Dermis blood vessel endothelial cell (primary cell): ENCODE measurements at places on chromosomes 11 and 22. TPM values are rescaled to one million over a fixed set of nuclear protein-coding genes. Genes with fewer than 3 reads are reported as not detected.

DNA sequence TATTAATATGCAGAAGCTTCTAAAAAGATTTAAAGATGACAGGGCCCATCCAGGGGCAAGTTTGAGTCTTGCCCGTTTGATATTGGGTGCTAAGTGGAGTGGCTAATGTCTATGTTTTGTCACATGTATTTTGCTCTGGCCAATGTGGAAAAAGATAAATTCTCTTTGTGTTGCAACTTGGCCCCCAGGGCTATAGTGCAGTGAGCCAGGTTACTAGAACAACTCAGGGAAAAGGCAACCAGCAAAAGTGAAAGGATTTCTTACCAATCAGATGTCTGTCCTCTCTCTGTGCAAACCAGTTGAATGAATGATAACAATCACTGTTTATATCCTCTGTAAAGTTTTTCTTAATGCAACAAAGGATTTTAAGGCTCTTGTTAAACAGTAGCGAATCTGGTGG lies 4.6 kb upstream of the CLNS1A start:
- DNase-seq, result no peak

- DNase-seq, result peak; percentile 35
These were observed 463 bp downstream of the RAD9A start for GRCh38 chr11:67392183-67392715.

The PDGFD gene
- 22.1 and 34.9 TPM in 2 replicates for total RNA-seq

- DNase-seq, result no peak
These were observed 272.0 kb upstream of the SESN3 start for GRCh38 chr11:95503047-95503446.

DNA sequence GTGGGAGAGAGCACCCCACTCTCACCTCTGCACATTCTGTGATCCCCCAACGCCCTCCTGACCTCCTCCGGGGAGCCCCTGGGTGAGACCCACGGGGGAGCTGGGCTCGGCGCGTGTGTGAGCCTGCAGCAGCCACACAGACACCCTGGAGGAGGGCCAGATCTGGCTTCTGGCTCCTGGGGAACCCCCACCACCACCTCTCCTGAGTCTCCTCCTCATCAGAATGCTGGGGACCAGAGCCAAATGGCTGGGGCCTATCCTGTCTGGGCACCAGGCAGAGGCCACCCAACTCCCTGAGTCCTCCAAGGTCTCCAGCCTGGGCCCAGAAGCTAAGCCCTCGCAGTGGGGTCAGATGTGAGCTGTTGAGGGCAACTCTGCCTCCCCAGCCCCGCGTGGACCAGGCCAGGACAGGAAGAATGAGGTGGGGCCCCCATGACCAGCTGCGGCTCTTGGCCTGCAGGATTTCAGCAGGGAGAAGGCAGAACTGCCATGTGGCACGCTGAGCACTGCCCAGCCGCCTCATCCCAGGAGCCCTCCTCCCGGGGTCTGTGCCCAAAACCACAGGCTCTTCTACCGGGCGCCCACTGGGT lies 5.5 kb upstream of the PIM3 start:
- DNase-seq, result no peak

DNA sequence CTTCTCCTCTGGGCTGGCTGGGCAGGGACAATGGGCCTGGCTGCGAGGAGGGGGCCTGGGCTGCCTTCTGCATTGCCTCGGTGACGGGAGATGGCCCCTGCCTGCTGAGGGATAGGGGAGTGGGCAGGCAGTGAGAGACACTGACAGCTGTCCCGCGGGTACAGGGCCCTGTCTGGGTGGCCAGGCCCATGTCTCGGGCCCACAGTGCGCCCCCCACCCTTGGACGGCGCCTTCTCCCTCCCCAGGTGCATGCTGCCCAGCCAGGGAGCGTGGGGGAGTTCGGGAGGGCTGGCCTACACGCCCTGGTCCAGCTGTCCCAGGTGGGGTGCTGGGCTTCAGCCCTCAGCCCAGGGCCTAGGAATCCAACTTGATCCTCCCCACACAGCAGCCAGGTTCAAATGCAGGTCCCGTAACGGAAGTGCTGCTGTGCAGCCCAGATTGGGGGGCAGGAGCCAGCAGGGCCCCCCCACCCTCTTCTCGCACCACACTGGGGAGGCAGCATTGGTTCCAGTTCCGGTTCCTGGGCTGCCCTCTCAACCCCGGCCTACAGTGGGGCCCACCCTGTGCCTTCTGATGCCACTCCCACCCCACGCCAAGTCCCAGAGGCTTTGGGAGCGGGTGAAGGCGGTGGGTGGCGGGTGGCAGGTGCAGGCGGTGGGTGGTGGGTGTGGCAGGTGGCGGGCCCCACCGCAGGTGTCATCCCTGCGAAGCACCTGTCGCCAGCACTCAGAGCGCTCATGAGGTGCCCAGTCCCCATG lies 7.3 kb upstream of the TSSC4 start:
- DNase-seq, result no peak

GRCh38 chr11:108836541-108836940 lies 171.7 kb downstream of the DDX10 start:
- no peak for DNase-seq

DNA sequence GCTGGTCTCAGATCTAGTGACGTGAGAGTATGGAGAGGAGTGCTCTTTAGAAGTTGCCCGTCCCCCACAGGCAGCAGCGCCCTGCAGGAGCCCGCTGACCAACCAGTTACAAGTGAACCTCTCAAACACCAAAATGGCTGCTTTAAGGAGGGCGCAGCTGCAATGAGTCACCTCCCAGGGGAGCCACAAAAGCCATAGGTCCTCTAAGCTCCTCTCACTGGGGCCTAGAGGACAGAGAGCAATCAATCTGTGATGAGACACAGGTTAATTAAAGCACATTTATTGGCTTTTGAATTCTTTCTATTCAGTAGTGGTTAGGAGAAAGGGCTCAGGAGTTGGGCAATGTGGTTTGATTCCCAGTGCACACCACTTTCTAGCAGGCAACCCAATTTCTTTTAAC lies 15.5 kb upstream of the RAPSN start:
- no peak for DNase-seq

- no peak for DNase-seq
These were observed 7.5 kb upstream of the NAALADL1 start for GRCh38 chr11:65065851-65066250.

GRCh38 chr11:56846631-56847576 lies 98.4 kb upstream of the OR9G4 start:
- no peak for DNase-seq

The KCNQ1OT1 gene
- 0.70 and 1.5 TPM in 2 replicates for total RNA-seq

- DNase-seq, result no peak
These were observed 1163.0 kb downstream of the FAM181B start for GRCh38 chr11:81570669-81571068.

- peak; percentile 58 for DNase-seq
These were observed 759 bp downstream of the CPT1A start for GRCh38 chr11:68840661-68841653.

GRCh38 chr11:73597956-73598718 lies at the start of gene FAM168A:
Gene FAM168A, minus strand, starts transcription at chr11:73598112. Its CDS starts 129,638 bp downstream, at chr11:73468474.
- peak; percentile 96 for DNase-seq

DNA sequence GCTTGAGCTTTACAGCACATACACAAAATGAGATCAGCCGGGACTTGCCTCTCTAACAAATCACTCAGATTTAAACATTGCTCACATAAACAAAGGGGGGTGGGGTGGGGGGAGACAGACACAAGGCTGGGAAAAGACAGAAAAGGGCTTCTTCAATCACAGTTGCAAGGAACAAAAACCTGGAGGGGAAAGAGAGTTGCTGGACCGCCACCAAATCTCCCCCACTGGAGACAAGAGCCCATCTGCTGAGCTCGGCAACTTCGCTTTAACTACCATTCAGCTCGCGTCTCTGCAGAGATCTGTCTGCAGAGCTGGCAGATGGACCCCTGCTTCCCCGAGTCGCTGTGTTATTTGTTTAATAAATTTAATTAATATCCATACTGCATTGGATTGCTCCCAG lies 165.0 kb downstream of the RCN1 start:
- no peak for DNase-seq

- DNase-seq, result no peak
These were observed 34.4 kb downstream of the ME3 start for GRCh38 chr11:86637988-86638387.

GRCh38 chr11:112377946-112378345 lies 117.3 kb upstream of the PLET1 start:
- DNase-seq, result no peak

- no peak for DNase-seq
These were observed 209.9 kb upstream of the NCAM1 start for GRCh38 chr11:112751329-112751728.

DNA sequence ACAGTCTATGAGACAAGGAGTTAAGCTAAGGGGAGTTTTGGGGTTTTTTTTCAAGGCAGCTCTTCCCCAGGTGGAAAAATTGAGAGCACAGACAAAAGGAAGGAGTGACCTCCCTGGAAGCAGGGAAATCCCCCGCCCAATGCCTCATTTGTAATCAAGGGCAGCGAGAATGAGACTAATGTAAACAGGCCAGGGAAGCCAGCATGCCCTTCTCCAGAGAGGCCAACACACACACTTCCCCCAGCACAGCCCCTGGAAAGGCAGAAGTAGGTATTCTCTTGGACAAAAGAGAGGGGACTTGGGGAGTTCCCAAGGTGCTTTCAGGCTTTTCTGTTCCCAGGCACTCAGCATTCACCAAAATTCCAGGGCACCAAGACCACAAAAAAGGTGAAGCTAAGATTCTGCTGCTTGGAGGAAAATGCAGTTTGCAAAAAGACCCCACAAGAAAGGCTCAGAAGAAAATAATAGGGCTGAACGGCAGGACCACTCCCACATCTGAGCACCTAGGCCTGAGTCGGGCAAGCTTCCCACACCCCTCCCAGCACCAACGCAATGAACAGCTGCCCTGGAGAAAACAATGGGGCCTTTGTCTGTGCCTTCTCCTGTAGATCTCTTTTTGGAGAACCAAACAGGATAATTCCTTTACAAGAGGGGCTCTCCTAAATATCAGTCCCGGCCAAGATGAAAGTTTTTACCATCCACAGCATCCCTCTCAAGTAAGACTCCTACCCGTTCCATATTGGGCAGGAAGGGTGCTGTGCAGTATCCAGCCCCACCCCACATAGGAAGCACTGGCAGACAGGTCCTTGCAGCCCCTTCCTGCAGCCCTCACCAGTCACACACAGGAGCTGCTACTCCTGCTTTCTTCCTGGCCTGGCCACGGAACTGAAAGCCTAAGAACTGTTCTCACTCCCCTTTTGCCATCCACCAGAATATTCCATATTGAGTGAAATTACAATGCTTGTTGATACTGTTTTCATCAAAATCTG lies 70.7 kb upstream of the AKIP1 start:
- peak; percentile 89 for DNase-seq

The SPTBN2 gene
- total RNA-seq, result 36.8 and 50.4 TPM in 2 replicates

DNA sequence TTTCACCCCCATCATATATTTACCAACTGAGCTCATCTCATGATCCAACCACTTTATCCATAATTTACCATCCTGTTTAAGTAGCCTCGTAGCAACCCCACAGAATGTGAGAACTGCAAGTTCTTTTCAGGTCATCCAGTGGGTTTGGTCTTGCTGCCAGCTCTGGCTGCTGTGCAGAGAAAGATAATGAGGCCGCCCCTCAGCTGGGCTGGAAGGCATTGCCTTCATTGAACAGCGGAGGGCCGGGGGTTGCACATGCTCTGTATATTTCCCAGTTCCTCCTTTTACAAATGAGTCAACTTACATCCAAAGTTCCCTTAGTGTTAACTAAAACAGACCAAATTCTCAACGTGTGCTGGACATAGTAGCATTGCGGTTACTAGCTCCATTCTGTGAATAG lies 96.7 kb downstream of the SYN3 start:
- no peak for DNase-seq

DNA sequence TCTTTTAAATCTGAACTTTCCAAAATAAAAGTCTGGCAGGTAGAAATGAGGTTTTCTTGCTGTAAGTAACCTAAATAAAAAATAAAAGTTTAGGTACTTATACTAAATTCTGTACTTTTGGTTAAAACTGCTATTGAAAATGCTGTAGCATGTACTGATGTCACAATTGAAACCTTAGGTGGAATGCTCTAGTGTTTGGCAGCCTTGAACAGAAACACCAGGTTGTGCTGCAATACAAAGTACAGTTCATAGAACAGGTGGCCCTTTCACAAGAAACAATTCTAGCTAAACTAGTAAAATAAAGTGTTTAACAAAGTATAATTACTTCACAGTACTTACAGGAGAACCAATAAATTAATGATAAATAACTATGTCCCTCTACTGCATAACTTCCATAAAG lies 25.1 kb downstream of the NPAT start:
- DNase-seq, result no peak

The ART1 gene
- total RNA-seq, result not detected in 2 replicates

The UCP2 gene
- 2.6 and 22.3 TPM in 2 replicates for total RNA-seq

DNA sequence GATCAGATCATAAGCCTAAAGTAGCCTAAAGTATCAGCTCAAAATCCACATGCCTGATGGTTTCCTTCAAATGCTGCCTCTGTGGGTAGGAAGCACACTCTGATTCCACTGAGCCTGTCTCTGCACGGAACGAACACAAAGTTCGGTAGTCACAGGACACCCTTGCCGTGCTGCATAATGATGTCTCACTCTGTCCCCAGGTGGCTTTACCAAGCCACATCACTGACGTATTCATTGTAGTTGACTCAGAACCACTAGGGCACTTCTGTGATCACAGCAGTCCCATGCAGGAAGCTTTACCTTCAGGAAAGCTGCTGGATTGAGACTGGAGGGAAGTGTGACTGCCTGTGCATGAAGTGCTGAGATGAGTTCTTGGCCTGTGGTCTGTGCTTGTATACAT lies 147.7 kb downstream of the ATXN10 start:
- no peak for DNase-seq

GRCh38 chr11:107446822-107447431 lies 10.7 kb downstream of the CWF19L2 start:
- DNase-seq, result no peak

GRCh38 chr11:131893103-131893890 lies 522.9 kb downstream of the NTM start:
- no peak for DNase-seq

- no peak for DNase-seq
These were observed 204.2 kb upstream of the MTNR1B start for GRCh38 chr11:92765082-92765840.

DNA sequence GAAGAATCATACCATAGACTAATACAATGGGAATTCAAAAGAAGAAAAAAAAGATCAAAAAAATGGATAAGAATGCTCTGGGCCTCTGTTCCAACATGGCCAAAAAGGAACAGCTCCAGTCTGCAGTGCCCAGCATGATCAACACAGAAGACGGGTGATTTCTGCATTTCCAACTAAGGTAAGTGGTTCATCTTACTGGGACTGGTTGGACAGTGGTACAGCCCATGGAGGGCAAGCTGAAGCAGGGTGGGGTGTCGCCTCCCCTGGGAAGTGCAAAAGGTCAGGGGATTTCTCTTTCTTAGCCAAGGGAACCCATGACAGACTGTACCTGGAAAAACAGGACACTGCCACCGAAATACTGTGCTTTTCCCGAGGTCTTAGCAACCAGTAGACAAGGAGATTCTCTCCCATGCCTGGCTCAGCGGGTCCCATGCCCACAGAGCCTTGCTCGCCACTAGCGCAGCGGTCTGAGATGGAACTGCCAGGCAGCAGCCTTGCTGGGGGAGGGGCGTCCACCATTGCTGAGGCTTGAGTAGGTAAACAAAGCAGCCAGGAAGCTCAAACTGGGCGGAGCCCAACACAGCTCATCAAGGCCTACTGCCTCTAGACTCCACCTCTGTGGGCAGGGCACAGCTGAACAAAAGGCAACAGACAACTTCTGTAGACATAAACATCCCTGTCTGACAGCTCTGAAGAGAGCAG lies 428.4 kb downstream of the MN1 start:
- DNase-seq, result peak; percentile 58

The DBX1 gene
- total RNA-seq, result not detected in 2 replicates
